Renal cortical epithelial cell (primary cell): ENCODE measurements at places on chromosomes 16 and 17.

GRCh38 chr17:76561799-76562268 lies 22.0 kb downstream of the PRCD start:
- no peak for DNase-seq

DNA sequence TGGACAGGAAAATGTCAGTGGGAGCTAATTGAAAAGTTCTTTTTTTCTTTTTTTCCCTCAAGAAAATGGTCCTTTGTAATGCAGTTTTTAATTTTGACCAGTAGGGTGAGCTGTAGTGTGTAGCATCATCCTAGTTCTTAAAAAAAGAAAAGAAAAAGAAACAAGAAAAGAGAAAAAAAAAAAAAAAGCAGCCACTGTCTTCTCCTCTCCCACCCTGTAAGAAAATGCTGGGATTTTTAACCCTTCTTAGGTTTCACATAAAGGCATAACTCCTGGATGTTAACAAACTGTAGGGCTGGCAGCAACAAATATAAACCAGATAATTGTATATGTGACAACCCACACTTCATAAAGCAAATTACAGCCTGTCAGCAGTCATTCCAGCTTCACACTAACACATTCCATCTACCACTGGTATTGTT lies 78.1 kb downstream of the SKAP1 start:
- DNase-seq: peak; percentile 73

- no peak for DNase-seq
Measured at GRCh38 chr17:68352041-68352440, 60.7 kb downstream of the ARSG start.

- no peak for DNase-seq
Measured at GRCh38 chr16:86616906-86617305, 38.6 kb downstream of the FOXL1 start.

GRCh38 chr17:71985111-71986039 lies 135.4 kb upstream of the SOX9 start:
- DNase-seq: peak; percentile 9

GRCh38 chr17:19012171-19013080 lies 7.9 kb upstream of the FAM83G start:
- no peak for DNase-seq

GRCh38 chr17:3986939-3987335 lies 22.7 kb upstream of the ATP2A3 start:
- no peak for DNase-seq

DNA sequence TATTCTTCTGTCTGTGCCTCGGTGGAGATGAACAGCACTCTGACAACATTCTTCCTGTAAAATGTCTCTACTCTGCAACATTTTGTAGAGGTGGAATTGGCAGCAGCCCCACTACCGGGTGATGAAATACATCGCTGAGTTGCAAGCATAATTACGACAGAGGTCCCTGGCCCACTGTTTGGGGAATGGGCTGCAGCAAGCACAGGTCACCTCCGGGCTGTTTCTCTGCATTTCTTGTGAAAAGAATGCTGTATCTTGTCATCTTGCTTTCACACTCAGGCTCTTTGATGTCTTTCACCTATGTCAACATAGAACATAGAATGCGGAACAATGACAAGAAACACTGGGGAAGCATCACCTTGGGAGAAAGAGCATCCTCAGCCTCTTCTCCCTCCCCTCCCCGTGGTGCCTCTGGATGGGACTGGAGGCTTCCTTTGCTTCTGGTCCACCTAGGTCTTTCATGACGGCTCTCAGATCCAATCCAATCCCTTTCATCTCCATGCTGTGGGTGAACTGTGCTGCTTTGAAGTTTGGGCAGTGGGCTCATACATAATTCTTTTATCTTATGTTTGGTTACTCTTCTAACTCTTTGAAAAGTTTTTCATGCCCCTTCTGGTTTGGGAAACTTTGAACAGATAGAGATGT lies 265.0 kb downstream of the PHKB start:
- no peak for DNase-seq

DNA sequence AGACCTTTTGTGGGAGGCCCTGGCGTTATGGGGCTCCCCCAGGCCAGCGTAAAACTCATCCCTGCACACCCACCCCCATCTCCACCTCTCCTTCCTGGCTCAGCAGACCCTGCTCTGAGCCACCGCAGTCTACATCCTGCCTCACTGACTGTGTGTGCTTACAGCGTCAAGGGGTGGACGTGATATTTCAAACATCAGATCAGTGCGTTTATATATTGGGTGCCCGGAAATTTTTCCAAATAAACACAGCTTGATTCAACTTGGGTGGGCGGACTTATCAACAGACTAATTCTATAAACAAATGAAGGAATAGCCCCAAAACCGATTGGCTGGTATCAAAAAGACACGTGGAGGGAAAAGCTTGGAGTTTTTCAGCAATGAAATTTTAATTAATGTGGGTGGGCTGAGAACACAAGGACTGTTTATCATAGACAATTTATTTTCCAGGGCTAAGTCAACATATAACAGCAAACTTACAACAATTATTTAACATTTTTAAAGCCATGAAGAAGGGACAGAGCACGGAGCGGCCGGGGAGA lies at the start of gene FOXL1:
Gene FOXL1 (plus strand): TSS at position 489 of the 539 bp plus-strand sequence. CDS start 175 bp downstream, outside the sequence.
- DNase-seq: no peak

DNA sequence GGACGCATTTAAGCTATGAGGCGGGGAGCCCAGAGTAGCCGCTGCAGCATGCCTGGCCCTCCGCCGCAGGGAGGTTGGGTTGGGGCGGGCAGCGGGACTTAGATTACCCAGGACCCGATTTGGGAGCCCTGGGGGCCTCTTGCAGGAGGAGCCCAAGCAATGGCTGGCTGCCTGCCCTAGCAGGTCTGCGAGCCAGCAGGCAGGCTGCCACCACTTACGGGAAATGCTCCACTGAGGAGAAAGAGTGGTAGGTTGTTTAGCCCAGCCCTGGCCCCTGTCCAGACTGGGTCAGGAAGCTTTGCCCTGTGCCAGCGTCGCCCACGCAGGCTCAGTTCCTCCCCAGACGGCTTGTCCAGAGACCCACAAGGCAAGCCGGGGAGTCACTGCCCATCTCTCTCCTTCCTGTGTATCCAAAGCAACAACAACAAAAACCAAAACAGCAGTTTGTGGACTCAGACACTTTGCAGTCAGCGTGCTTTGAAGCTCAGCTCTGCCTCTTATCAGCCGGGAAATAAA lies 10.3 kb upstream of the TVP23A start:
- peak; percentile 92 for DNase-seq

DNA sequence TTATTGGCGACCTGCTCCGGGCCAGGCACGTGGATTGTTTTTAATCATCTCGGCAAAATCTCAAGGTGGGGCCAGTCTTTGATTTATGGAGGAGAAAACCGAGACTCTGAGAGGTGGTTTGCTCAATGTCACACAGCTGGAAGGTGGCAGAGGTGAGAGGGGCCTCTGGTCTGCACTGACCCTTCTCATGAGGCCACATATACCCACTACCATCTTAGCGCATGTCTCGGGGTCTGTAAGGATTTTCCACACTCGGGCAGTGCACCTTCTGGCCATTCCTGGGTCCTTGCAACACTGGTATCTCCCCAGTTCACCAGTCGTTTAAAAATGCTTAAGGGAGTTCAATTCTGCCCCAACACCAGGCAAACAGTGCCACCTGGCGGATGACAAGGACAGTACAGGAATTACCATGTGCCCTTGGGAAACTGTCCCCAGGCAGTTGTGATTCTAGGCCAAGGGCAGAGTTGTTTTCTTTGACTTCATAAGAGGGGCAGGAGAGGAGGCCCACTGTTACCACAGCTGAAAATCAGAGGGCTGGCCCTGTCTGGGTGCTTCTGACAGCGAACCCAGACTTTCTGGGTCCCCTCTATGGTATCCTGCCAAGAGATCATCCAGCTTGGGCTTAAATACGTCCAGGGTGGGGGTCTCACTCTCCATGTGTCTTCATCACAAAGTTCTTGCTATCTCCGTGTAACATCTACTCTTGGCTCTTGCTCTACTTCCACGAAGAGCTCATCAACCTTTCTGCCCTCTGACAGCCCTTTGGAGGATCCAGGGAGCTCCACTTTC lies 39.4 kb upstream of the RAI1 start:
- DNase-seq: peak; percentile 68

DNA sequence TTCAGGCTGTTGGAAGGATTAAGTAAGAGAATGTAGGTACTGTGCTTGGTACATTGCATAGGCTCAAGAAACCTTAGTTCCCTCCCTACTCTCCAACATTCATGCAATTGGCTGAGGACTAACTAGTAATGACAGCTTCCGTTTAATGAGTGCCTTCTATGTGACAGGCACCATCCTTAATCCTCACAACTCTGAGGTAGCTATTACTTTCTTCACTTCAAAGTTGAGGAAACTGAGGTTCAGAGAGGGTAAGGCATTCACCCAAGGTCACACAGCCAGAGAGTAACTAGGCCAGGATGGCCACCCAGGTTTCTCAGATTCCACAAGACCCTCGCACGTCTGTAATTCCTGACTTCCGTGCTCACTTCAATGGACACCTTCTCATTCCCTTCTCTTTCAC lies 22.2 kb downstream of the UNC119 start:
- DNase-seq: no peak

DNA sequence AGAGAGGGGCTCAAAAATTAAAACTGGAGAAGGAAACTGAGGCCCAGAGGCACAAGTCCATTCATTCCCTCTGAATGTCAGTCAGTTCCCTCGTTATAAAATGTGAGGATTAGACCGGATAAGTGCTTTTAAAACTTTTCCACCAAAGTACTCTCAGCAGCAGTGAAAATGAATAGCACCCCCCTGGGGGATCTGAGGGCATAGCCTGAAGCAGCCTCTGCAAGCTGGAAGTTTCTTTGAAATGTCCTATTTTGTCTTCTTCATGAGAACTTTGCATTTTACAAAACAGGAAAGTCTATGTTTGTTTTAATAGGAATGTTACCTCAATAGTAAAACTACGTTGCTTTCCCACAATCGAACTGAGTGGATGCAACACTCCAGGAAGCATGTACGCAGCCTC lies 273.0 kb downstream of the CEP112 start:
- DNase-seq: no peak

GRCh38 chr16:68420366-68420942 lies 27.9 kb downstream of the SMPD3 start:
- no peak for DNase-seq

DNA sequence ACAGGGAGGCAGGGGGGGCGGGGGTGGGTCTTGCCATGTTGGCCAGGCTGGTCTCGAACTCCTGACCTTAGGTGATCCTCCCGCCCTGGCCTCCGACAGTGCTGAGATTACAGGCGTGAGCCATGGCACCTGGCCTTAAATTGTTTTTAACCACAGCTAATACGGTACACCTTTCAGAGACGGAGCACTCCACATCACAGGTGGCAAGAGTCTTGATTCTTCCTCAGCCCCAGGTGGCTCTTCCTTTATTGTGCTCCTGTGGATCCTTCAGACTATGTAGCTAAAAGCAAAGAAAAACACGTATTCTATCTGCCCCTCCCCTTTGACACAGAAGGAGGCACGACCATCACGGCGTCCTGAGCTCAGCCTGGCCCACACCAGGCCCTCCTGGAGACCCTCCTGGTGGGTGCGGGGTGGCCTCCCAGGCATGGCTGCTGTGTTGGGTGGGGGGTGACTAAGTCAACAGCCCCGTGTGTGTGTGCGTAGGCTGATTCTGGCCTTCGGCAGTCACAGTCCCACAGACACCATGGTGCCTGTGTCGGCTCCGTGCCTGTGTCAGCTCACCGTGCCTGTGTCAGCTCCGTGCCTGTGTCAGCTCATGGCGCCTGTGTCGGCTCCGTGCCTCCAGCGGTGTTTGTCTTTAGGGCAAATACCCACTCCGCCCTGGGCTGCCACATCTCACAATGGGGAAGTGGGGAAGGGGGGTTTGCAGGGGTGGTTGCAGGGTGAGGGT lies 10.8 kb upstream of the SECTM1 start:
- DNase-seq: no peak

DNA sequence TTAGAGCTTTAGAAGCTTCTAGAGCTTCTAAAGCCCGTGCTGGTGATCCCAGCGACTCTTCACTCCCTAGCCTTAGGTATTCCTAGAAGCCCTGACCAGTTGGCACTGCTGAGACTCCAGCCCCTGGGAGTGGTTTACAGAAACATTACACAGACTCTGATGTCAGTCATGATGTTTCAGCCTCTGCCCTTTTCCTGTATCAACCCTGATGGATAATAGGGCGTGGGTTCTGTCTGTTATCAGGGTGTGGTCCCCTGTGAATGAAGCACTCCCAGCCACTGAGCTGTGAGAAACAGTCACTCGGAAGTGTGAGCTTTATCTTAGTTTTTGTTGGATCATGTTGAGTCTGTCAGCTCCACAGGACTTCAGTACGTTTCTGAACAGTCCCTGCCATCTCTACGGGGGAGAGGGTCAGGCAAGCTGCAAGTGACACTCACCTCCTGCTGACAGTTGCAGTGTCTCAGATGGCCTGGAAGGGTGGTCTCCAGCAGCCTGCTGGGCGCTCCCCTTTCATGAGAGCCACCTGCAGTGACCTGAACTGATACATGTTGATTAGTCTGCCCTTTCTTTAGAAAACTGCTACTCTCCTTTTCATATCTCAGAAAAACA lies 12.8 kb downstream of the GOSR2 start:
- DNase-seq: no peak

DNA sequence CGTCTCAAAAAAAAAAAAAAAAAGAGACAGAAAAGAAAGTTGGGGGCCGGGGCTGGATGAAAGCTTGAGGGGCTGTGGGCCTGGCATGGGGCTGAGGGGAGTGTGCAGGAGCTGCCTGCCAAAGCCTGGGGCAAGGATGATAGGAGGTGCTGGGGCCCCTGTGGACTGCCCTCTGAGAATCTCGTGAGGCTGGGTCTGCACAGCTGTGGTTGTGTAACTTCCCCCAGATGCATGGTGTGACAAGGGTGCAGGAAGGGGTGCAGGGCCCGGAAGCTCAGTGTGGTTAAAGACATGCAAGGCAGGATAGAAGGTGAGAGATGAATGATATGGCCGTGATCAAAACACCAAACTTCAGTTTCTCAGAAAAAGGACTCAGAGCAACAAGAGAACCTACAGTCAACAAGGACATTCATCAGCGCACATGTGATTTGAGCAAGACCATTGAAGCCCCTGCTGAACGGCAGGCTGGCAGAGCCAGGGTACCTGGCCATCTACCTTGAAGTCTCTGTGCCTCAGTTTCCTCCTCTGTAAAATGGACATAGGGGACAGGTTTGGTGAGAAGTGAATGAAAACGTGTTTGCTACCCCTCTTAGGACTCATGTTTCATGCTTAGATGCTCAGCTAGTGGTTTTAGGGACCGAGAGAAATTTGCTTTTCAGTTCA lies 9.6 kb downstream of the IL32 start:
- DNase-seq: no peak

- DNase-seq: no peak
Measured at GRCh38 chr16:89956505-89957215, 8.1 kb downstream of the DEF8 start.

- DNase-seq: no peak
Measured at GRCh38 chr17:70709596-70709995, 540.3 kb downstream of the KCNJ2 start.

GRCh38 chr17:38897176-38897575 lies 27.3 kb downstream of the LASP1 start:
- no peak for DNase-seq

GRCh38 chr16:1377406-1378010 lies 25.8 kb downstream of the GNPTG start:
- peak; percentile 26 for DNase-seq

GRCh38 chr16:20598832-20599469 lies 22.8 kb upstream of the ACSM2B start:
- no peak for DNase-seq
